ENCODE measurements at places on chromosomes 3 and 15.

DNA sequence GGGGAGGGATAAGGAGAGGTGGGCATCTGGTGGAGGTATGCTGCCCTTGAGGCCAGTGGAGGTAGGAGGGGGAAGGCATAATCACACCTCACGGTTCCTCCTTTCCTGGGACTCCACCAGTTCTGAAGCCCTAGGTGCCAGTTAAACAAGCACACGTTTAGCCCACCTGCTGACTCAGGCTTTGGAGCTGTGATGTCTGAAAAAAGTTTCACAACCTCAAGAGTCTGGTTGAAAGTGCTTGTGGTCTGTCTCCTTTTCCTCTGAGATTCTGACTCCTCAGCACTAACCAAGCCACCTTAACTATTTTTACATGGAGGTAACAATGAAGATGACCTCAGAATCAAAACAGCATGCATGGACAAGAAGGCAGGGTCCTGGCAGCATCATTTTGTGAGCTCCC, 23.0 kb downstream of the HPS3 start:
- no peak for DNase-seq

DNA sequence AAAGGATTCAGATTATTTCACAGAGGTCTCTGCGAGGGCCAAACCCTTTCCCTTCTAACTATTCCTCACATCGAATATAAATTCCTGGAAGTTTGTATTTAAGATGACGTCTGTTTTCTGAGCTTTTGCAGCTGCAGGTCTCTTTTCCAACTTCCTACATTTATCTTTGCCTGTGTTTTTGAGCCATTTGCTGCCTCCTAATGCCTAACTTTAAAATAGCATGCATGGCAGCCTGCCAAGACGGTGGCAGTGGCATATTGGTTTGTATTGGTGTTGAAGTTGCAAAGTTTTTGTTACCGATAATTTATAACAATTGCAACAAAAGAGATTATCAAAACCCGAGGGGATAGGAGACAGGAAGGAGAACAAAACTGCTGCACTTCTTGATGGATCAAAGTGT, 187.1 kb upstream of the DNAJC19 start:
- DNase-seq = no peak

DNA sequence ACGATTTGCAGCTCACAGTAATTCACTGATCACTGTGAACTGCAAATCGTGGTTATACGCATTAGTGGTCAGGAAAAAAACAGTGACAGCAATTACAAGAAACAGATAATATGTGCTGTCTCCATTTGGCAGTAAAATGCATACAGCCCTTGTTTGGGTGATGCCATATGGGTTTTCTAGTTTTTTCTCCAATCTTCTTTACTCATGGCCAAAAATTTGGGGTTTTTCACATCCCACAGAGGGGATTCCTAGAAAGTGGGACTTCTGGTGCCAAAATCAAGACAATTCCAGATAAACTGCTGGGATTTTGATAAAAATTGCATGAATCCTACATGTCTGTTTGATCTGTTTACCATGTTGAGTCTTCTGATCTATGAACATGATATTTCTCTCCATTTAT, 15.6 kb downstream of the NDN start:
- DNase-seq = no peak

DNA sequence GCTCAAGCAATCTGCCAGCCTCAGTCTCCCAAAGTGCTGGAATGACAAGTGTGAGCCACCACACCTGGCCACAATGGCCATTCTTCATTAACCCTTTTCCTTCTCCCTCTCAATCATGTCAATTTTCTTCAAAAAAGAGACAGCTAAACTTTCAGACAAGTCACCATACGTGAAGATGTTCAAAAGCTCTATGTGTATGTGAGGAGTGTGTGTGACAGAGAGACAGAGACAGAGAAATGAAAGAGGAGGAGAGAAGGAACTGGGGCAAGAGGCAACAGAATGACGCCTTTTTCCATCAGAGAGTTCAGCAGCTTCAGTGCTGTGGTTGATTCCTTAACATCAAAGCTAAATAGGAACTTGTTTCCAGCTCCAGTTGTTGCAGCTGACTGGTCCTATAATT, 27.4 kb downstream of the OSBPL10 start:
- DNase-seq = no peak

DNA sequence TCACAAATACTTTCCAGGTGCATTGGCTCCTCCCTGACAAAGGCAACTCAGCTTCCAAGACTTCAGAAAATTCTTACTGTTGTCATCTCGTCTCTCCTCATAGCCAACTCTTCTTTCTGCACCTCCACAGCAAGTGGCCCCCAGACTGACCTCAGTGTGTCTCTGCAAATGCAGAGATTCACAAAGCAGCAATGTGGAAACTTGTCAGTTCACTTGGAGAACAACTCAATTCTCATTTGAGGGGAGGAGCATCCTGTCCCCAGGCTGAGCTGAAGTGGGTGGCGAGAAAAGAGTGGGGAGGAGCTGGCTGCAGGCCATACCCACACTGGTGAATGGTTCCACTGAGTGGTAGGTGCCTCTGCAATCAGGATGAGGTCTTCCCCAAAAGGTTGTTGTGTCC, 248.7 kb upstream of the IL12A start:
- DNase-seq = no peak

DNA sequence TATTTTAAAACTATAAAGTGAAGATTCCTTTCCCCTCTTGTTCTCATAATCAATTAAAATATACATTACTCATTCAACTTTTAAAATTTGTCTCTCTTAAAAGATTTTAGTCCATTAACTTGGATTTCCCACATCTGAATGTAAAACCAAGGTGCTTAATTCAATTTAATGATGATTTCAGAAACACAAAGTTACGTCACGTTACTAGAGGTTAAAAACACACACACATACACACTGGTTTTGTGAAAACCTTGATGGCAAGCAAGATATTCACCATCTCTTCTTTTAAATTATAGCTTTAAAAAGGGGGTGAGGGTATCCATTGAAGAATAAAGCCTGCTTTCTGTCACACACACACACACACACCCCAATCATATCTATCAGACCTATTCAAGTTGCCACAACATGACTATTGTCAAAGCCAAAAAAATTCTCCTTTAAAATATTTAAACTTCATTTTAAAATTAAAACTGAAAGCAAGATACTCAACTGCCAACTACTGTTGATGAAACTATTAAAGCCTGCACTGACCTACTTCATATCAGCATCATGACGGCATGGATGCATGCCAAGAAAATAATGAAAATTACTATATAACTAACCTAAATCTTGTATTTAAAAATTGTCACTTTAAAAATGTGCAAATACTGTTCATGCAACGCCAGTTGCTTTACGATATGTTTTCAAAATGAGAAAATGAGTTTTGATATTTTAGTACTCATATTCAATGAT, 2.1 kb downstream of the RFX7 start:
- DNase-seq = no peak

DNA sequence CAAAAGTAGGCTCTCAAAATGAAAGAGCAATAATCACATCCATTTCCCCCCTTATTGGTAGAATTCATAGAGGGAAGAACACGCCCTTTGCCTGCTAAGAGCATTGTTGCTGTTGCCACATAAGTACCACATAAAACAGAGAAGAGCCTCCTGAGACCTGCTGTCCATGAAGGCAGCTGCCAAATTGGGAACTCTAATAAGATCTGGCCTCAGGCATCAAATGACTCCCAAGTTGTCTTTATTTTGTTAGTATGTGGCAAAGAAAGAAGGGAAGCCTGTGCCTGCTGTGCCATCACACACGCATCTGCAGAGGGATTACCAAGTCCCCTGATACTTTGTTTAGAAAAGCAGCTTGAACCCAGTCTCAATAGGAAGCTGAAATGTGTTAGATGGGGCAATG, 23.9 kb downstream of the VGLL3 start:
- DNase-seq = no peak

DNA sequence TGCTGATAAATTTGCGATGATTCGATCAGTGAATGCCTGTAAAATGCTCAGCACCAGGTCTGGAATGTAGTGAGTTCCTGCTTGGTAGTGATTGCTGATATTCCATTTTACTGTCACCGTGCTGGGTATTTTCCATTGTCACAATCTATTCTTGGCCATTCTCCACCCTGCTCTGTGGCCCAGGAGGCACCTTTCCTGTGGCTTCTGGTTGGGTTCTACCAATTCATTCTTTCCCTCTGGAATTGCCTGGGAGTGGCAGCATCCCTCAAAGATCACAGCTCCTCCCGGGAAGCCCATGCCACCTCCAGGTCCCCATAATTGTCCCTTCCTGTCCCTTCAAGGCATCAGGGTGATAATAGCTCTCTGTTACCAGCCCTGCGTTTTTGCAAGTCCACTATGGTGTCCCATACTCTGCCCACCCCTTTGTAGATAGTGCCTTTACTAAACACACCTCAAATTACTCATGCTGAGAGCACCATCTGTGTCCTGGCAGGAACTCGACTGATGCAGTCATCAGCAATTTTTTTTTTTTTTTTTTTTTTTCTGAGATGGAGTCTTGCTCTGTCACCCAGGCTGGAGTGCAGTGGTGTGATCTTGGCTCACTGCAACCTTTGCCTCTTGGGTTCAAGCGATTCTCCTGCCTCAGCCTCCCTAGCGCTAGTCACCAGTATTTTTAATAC, 177.8 kb upstream of the PROK2 start:
- DNase-seq = no peak

DNA sequence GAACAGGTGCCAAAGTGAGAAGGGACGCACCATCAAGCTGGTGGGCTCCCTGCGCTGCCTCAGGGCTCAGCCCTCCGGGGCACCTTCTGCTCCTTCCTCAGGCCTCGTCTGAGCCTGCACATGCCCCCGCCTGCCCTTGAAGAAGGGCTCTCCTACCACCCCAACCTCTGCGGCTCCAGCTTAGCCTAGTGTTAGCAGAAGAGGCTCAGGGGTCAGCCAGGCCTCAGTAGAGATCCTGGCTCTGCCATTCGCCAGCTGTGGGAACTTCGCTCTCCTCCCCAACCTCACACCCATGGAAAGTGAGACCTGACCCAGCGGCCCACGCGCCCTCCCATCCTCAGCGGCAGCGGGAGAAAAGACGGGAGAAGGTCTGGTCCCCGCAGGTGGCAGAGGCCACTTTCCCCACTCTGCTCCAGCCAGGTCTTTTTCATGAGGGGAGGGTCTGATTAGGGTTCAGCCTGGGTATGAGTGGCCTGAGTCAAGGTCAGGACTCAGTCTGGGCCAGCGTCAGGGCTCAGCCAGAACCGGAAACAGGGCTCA, 8.2 kb downstream of the GRIP2 start:
- DNase-seq = no peak

DNA sequence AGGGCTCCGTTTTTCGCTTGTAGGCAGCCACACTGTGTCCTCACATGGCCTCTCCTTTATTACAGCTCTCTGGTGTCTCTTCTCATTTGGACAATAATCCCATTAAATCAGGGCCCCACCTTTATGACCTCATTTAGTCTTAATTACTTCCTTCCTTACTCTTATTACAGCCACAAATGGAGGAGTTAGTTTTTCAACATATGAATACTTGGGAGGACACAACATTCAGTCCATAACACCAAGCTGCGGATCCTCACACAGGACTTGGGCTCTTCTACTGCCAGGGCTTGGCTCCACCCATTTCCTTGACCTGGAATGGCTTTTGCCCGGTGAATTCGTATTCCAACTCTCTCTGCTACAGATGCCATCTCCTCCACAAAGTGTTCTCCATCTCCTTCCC, 74.3 kb upstream of the SLC7A14 start:
- no peak for DNase-seq

DNA sequence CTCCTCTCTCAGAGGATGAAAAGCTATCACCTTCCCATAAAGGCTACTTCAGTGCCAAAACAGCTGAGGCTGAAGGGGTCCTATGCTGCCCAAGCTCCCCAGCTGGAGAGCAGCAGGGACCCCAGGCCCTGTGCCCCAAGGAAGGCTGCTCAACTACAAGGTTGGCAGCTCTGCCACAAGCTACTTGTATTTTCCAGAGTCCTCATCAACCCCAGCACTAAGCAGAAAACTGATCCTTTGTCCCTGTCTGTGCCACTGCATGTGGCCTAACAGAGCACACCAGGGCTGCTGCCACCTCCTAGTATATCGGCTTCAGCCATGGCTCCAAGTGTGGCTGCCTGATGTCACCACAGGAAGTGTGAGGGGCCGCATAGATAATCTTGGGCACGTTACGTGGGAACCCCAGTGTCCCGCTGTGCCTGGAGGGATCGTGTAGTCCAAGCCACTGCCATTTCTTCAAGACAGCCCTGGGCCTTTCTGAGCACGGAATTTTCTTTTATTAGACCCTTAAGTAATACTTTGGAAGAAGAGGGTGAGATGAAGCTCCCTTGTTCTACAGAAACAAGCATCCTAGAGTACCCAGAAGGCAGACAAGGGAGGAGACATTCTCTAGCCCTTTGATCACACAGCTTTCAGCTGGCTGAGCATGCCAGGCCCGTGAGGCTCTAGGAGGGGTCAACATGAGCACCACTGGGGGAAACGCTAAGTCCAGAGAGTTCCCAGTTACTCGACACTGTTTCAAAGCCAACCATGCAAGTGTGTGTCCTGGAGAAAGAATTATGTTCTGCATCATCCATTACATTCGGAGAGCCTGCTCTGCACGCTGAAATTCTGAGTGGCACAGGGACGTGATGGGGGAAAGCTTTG, 60.7 kb downstream of the CAPN7 start:
- no peak for DNase-seq

GRCh38 chr15:76169911-76170800, 110.4 kb downstream of the TMEM266 start:
- no peak for DNase-seq

GRCh38 chr3:138434276-138434874, at the start of gene ESYT3:
ESYT3 (plus strand) TSS chr3:138434616; CDS start chr3:138434799, 183 bp downstream.
- DNase-seq = no peak

DNA sequence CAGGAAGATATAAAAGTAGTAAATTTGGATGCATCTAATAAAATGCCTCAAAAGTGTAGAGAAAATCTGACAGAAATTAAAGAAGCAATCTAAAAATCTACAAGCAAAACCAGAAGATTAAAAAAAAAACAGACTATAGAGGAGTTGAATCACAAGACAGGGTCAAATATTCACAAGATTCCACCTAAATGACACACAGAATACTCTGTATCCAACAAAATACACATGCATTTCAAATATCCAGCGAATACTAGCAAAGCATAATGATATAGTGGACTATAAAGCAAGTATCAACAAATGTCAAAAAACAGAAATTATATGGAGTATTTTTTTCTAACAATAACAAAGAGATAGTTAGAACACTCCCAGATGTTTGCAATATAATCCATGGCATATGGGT, 20.5 kb upstream of the ACTC1 start:
- DNase-seq = no peak

DNA sequence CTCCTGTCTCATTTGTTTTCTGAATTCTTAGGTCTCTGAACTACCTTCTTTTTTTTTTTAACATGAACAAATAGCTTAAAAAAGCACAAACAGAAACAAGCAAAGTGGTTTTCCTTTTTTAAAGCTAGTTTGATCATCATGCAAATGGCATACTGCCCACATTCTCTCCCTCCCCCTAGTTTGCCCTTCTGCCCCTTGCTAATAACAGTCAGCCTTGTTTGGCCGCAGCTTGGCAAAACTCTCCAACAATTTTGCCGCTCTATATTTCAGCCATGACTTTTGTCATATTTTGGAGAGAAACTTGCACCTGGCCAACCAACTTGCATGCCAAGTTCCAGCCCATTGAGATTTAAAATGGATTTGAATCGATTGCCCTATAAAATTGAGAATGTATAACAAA, 666.0 kb upstream of the NR2F2 start:
- DNase-seq = no peak
